PC-3 (cell line): ENCODE measurements at places on chromosomes 16 and 17. TPM values are rescaled to one million over a fixed set of nuclear protein-coding genes. Genes with fewer than 3 reads are reported as not detected.

The ALDH3A1 gene
- 27.9 and 30.1 TPM in 2 replicates for total RNA-seq

The FZD2 gene
- 11.6 and 12.8 TPM in 2 replicates for total RNA-seq

The MARCHF10 gene
- not detected in 2 replicates for total RNA-seq

The SCIMP gene
- not detected in 2 replicates for total RNA-seq

The SLC5A11 gene
- total RNA-seq: 0.51 TPM in 1 of 2 replicates, not detected in the other

The SBK1 gene
- total RNA-seq: 0.95 and 1.5 TPM in 2 replicates

The KRTAP17-1 gene
- not detected in 2 replicates for total RNA-seq

The EXOC3L1 gene
- not detected in 2 replicates for total RNA-seq

The SLFN12L gene
- total RNA-seq: not detected in 2 replicates

The NATD1 gene
- total RNA-seq: 0.69 and 0.73 TPM in 2 replicates

The KRTAP4-3 gene
- not detected in 2 replicates for total RNA-seq

The SLC38A8 gene
- total RNA-seq: not detected in 2 replicates

The MYH3 gene
- total RNA-seq: 1.3 and 4.1 TPM in 2 replicates

The CLEC19A gene
- not detected in 2 replicates for total RNA-seq

The SKAP1 gene
- total RNA-seq: not detected in 2 replicates

The KCNH6 gene
- total RNA-seq: not detected in 2 replicates

The SLFN11 gene
- total RNA-seq: 7.5 and 13.9 TPM in 2 replicates

The SOX9 gene
- total RNA-seq: 119 and 151 TPM in 2 replicates

The PNMT gene
- total RNA-seq: 1.2 and 1.4 TPM in 2 replicates

The ARHGDIA gene
- total RNA-seq: 201 and 261 TPM in 2 replicates

The PLD6 gene
- 11.6 and 18.0 TPM in 2 replicates for total RNA-seq

The PHAF1 gene
- 12.4 and 18.8 TPM in 2 replicates for total RNA-seq

The NPB gene
- total RNA-seq: 0.07 and 0.17 TPM in 2 replicates

The TPSB2 gene
- not detected in 2 replicates for total RNA-seq

The C16orf54 gene
- not detected in 2 replicates for total RNA-seq

The WDR81 gene
- 14.6 and 16.4 TPM in 2 replicates for total RNA-seq

The PPP1R27 gene
- total RNA-seq: not detected in 2 replicates

The CSH2 gene
- total RNA-seq: not detected in 2 replicates
